ENCODE measurements at places on chromosomes 4 and X.

GRCh38 chr4:41360214-41360920, 103.6 kb downstream of the UCHL1 start:
- peak; percentile 79 for DNase-seq

DNA sequence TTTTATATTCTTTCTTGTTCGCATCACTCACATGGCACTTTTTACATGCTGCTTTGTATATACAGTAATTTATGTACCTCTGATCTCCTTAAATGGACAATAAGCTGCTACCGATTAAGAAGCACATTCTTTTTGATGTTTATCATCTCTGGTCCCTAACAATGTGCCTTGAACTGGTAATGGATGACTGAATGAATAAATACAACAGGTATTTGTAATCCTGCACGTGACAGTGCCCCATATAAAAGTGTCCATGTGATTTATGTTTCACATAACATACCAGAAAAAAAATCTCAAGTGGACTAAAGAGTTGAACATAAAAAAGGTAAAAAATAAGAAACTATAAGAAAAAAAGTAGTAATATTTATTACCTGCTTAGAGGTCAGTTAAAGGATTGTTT, 7.7 kb upstream of the SLAIN2 start:
- no peak for DNase-seq

DNA sequence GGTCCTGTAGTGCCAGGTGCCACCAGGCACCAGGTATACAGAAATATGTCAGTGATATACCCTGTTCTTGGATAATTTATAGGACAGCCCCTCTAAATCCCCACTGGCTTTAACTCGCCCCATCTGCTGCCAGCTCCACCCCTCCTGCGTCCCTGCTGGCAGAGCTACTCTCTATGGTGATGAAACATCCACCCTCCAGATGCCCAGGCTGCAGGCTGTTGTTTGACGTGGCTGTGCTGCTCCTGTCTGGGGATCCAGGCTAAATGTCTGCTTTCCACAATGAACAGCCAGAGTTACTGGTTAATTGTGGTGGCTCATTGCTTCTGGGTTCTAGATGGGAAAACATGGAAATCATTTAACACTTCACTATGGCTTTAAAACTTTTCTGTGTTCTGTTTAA, 12.9 kb downstream of the NHSL2 start:
- DNase-seq = peak; percentile 50

- DNase-seq = no peak
Measured at GRCh38 chr4:158754385-158755180, 14.2 kb upstream of the FNIP2 start.

DNA sequence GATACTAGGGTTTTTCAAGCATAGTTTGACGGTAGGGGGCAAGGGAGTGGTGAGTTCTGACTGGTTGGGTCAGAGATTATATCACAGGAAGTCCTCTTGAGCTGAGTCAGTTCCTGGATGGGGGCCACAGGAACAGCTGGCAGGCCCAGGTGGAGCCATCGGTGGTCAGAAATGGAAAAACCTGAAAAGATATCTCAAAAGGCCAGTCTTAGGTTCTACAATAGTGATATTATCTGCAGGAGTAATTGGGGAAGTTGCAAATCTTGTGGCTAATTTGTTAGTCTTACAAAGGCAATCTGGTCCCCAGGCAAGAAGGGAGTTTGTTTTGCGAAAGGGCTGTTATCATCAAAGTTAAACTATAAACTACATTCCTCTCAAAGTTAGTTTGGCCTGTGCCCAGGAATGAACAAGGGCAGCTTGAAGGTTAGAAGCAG, 159.3 kb downstream of the PTCHD1 start:
- DNase-seq = no peak

DNA sequence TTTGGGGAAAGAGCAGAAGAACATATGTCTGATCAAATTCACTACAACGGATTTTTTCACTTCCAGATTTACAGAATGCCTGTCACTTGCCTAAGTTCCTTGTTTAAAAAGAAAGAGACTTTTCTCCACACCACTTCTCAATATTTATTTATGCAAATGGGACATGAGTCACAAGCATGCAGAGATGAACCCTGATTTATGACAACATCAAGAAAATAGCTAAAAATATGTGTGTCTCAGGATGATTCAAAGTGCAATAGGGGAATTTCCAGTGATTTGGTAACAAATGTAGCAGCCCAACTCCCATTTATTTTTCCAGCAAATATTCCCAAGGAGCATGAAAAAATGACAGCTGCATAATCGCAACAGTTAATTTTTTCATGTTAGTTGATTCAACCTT, 180.4 kb upstream of the FAT1 start:
- DNase-seq = no peak
